Muscle of back (tissue), 13 donors: ENCODE measurements at places on chromosomes 13 and 19. TPM values are rescaled to one million over a fixed set of nuclear protein-coding genes. Genes with fewer than 3 reads are reported as not detected.

PSG3 gene
- not detected for polyA plus RNA-seq

MAMSTR gene
- polyA plus RNA-seq: 80.4 TPM

FXYD3 gene
- polyA plus RNA-seq: not detected

LGALS4 gene
- 2.7 TPM for polyA plus RNA-seq

RNF113B gene
- polyA plus RNA-seq: not detected

PGLYRP1 gene
- not detected for polyA plus RNA-seq

DNA sequence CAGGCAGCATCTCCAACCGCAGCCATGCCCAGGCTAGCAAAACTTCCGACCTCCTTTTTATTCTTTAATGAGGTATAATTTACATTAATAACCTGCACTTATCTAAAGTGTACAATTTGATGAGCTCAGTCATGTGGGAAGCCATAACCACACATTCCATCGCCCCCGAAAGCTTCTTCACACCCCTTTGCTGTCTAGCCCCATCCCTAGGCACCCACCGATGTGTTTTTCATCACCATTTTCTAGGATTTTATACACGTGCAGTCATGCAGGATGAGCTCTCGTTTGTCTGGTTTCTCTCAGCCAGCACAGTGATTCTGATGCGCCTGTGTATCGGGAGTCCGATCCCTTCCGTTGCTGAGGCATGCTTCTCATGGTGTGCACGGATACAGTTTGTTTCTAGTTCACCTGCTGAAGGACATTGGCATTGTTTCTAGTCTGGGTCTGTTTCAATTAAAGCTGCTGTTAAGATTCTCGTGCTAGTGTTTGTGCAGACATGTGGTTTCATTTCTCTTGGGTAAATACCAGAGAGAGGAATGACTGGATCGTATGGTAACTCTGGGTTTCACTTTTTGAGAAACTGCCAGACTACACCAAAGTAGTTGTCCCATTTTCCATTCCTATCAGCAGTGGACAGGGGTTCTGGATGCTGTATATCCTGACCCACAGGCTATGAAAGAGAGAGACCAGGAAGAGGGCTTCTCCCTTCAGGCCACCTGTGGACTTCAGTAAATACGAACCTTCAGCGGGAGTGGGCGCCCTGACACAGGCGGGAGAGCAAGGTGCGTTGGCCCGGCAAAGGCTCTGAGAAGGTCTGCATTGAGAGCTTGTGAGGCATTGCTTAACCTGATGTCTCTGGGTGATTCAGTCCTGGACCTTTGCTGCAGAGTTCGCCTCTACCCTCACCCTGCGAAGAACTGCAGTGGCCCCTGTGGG is 4.9 kb downstream of the AP1M1 start:
- DNase-seq: no peak

DNA sequence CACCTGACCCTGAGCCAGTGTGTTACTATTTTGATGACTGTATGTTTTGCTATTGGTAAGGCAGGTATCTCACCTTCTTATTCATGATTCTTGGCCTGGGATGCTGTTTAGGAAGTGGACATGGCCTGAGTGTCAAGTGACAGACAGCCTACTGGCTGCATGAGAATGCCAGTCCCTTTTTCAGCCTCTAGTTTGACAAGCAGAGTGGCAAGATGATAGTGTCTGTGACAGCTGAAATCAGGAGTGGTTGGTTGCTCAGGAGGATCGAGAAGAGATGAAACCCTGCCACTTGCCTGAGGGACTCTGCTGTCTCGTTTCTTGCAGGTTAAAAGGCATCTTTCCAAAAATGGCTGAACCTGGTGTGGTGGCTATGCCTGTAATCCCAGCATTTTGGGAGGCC is 7.1 kb upstream of the ELOF1 start:
- DNase-seq: no peak

DNA sequence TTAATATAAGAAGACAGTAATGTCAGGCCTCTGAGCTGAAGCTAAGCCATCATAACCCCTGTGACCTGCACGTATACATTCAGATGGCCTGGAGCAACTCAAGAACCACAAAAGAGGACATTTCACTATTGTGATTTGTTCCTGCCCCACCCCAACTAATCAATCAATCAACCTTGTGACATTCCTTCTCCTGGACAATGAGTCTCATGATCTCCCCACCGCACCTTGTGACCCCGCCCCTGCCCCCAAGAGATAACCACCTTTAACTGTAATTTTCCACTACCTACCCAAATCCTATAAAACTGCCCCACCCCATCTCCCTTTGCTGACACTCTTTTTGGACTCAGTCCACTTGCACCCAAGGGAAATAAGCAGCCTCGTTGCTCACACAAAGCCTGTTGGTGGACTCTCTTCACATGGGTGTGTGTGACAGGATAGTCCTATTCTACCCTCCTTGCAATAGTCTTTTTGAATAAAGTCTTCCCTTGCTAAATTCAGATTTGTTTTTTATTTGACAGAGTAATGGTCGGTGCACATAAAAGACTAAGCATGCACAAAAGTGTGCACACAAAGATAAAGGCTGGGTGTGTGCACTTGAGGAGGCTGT is 14.0 kb downstream of the CD70 start:
- DNase-seq: no peak

DNA sequence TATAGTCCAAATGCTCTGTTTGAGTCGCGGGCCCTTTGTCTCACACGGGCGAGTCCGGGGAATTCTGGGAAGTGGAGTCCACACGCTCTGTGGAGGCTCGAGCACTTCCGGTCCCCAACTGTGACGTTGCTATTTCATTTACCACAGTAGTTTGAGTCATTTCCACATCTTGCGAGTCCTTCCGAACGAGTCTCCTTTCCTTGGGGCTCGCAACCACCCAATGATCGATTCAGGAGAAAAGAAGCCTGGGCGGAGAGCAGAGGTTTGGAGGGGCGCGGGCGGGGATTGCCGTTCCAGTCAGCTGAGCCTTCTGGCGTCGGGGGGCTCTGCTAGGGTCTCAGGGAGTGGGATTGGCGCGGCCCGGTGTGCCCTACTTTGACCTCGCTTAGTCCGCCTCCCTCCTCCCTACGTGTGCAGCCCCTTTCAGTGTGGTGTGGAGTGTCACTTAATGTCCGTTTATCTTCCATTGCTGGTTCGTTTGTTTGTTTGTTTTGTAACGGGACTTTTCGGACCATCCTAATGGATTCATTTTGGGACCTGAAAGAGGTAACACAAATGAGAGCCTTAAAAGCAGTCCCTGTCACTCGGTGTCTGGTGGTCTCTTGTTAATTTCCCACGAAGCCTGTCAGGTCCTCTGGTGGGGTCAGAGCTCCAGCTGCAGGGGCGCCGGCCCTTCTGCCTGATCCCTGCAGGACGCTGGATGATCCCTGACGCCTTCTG is at the start of gene ZNF222:
ZNF222 (plus strand) TSS at position 163 of the 720 bp plus-strand sequence; CDS start at position 221, 58 bp downstream.
- DNase-seq: peak; percentile 88

- DNase-seq: no peak
Measured at GRCh38 chr13:43072394-43072793, 49.0 kb downstream of the DNAJC15 start.

DNA sequence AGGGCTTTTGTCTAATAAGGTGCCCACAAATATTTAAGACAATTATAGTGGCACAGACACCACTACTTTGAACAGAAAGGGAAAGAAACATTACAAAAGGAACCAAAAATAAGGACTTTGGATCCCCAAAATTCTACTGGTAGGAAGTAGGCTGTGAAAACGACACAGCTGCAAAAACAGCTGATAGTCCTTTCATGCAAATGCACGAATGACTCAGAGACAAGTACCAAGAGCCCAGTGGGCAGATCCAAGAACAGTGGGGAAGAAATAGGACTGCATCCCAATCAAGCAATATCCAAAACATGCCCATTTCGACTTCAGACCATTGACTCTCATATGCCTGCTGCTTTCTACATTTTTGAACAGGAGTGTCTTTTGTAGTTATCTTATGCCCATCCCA is 269.4 kb upstream of the NBEA start:
- no peak for DNase-seq

DNA sequence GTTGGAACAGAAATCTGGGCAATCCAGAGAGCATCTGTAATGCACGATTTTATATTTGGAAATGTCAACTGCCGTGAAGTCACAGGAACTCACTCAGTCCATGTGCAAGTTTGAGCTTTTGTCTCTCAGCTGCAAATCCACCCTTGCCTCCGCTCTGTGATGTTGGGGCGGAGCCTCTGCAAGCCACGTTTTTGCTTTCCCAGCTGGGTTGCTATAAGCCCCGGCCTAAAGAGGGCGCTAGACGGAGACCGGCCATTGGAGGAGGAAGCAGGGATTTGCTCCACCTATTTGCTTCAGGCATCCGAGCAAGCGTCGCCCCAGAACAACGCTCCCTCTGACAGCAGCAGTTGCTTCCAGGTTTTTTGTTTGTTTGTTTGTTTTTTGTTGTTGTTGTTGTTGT is 56.2 kb downstream of the TRPM4 start:
- DNase-seq: no peak

- peak; percentile 81 for DNase-seq
Measured at GRCh38 chr19:1243768-1244692, 2.5 kb downstream of the ATP5F1D start.

- no peak for DNase-seq
Measured at GRCh38 chr13:29464105-29464679, 131.3 kb downstream of the SLC7A1 start.

GRCh38 chr19:31517224-31518180 is 168.3 kb upstream of the TSHZ3 start:
- DNase-seq: no peak

DNA sequence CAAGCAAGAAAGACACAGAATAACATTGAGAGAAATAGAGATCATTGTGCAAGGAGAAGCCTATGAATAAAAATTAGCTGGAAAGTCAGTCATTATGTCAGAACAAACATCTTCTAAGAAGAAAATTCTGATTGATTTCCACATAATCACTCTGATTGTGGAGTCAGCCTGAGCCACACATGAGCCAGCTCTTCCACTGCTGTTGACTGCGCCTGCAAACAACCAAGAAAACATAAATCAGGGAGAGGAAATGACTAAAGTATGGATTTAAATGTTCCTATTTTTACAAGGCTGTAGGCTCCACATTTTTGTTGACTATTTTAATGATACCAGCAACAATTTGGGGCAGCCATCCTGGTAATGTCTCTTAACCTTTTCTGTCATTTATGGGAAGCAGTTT is 962.3 kb downstream of the EFNB2 start:
- no peak for DNase-seq

DNA sequence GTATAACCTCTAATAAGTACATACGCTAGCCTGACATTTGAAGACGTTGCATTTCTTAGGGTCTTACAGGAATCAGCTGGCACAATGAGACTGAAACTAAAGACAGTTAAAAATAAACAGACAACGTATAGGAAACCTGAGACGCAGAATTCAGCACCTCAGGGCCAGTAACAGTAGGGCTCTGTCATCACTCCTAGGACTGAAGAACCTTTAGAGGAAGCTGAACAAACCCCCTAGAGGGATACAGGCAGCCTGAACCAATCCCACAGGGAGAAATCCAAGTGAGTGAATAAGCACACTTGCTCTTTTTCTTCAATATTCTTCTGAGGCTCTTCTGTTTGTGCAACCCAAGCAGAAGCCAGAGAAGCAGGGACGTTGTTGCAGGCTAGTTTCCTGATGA is 53.9 kb upstream of the KLHL1 start:
- no peak for DNase-seq

DNA sequence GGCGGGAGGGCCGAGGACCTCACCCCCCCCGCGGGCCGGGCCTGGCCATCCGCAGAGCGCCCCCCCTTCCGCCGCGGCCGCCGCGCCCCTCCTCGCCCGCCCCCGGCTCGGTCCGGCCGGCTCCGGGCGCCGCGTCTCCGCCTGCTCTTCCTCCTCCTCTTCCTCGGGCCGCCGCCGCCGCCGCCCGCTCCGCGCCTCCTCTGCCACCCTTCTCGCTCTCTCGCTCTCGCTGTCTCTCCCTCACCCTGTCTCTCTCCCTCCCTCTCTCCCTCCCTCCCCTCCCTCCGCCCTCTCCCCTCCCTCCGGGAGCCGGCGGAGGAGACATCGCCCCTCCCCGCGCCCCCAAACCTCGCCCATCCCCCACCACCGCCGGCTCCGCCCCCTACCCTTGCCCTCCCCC is at the start of gene SHANK1:
SHANK1 (minus strand) TSS at position 237 of the 400 bp plus-strand sequence. CDS start 2,883 bp downstream, outside the sequence.
- no peak for DNase-seq

DNA sequence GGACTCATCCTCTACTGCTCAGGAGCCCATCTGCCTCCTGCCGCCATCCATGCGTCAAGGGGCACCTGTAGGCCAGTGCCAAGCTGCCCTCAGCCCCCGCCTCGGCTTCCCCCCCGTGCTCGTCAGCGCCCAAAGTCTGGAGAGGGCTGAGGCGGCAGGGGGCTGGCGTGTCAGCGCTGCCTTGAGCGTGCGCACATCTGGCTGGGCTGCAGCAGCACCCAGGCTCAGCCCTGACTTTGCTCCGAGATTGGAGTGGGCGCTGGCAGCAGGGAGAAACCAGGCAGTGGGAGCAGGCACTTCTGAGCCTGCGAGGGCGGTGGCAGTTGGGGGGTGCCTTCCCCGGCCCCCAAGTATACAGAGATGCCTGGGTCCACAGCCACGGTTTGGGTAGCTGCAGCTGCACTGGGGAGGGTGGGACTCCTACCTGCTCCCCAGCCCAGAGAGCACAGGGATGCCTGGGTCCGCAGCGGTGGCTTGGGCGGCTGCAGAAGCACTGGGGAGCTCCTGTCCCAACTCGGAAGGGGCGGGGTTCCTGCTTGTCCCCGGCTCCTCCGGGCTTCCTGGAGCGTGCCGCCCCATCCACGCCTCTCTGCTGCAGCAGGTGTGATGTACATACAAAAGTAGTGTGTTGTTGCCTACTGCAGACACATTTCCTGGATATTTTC is 44.8 kb upstream of the LPAR6 start:
- no peak for DNase-seq

DNA sequence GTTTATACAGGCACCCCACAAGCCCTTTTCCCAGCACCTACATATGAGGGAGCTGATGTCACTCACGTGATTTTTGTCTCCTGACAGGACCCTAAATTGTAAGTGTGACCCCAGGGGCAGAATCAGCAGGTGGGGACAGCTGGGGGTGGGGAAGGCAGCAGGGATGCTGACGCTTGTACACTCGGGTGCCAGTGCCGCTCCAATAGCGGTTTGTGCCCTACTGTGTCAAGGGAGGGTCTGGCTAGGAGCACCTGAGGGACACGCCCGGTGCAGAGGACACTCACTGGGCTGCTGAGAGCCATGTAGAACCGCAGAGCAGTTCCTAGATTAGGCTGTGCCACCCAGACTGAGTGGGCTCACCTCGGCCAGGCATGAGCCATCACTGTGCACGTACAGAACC is 81.3 kb downstream of the SCGB2B2 start:
- no peak for DNase-seq

DNA sequence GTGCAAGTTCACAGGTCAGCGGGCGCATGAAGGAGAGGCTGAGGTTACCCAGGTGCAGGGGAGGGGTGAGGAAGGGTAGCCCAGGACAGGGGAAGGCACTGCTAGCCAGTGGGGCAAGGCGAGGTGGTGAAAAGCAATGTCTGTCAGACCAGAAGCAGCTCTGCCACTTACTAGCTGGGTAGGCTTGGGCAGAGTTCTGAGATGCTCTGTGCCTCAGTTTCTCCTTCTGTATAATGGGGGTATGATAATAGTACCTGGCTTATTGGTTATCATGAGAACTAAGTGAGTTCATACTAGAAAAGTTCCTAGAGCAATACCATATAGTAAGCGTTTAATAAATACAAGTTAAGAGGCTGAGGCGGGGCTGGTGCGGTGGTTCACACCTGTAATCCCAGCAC is 14.3 kb upstream of the SCN1B start:
- DNase-seq: no peak
